ENCODE measurements at places on chromosomes 1 and 21.

DNA sequence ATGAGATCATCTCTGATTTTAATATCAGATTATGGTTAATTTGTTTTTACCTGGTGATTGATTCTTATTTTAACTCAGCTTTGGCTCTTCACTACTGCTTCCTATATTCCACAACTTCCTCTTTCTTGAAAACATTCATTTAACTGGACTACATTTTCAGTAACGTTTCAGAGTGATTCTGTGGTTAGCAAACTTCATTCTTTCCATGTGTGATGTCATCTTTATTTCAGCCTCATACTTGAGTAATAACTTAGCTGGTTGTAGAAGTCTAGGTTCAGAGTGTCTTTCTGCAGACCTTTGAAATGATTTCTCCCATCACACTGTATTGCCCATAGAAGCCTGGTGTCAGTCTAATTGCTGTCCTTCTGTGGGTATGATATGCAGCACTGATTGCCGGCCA, 36.0 kb upstream of the SLC35F3 start:
- DNase-seq = peak; percentile 4

DNA sequence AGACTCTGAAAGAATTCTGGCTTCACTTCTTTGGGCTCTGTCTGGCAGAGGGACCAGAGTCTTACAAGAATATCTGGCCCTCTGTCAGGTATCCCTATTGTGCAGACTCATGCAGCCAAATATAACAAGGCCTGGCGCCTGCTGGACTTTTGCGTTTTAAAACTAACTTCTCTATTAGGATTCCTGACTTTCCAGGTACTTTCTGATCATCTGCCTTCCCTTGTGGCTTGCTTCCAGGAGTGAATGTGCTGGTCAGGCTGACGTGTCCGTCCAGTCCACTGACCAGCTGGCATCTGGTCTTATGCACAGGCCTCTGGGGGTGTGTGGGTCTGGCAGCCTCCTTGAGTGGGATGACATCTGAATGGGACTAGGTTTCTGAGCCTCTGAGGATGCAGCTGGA, 8.6 kb upstream of the RAB29 start:
- no peak for DNase-seq

GRCh38 chr1:91900562-91900961, 14.6 kb upstream of the TGFBR3 start:
- DNase-seq = no peak

DNA sequence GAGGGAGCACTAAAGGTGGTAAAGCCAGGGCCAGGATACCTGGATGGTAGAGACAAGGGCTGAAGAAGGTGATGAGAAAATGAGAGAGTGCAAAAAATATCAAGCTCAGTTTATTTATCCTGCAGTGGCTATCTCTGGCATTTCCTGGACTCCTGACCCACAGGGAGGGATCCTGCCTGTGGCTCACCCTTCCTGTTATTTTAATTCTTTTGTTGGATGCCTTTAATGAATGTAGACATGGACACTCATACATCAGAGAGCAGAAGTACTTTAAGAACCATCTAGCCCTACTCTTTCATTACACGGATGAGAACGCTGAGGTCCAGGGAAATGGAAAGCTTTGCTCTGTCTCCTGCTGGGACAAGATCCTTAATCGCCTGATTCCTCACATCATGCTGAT, 20.6 kb downstream of the JUN start:
- no peak for DNase-seq

DNA sequence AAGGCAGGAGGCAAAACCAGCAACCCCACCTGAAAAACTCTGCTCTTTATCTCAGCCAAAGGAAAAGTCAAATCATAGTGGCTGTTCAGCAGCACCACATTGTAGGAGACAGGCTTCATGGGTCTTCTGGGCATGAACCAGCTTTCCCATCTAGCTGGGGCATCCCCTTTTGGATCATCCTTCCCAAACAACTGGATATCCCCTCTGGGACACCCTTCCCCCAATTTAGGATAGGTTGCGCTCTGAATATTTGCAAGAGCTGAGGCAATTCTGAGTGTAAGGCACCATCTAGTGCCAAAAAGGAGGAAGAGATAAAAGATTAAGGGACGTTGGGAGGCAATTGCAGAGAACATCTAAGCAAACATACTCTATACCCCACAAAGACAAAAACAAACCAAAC, 295.8 kb downstream of the MATN1 start:
- no peak for DNase-seq

DNA sequence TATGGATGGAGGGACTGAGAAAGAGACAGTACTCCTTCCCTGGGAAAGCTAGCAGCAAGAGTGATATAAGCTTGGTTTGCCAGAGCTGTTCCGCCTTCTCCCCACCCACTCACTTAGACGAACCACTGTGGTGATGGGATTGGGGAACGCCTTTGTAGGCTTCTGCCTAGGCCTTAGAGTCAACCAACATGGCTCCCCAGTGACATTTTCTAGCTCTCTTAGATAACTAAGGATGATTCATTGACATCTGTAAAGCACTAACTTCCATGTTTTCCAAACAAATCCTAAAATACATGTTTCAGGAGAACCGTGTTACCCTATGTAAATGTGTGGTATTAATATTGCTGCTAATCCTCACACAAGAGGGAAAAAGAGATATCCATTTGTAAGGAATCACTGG, 21.6 kb upstream of the SSX2IP start:
- no peak for DNase-seq

- peak; percentile 16 for DNase-seq
Measured at GRCh38 chr21:21101911-21102310, 103.7 kb downstream of the NCAM2 start.

DNA sequence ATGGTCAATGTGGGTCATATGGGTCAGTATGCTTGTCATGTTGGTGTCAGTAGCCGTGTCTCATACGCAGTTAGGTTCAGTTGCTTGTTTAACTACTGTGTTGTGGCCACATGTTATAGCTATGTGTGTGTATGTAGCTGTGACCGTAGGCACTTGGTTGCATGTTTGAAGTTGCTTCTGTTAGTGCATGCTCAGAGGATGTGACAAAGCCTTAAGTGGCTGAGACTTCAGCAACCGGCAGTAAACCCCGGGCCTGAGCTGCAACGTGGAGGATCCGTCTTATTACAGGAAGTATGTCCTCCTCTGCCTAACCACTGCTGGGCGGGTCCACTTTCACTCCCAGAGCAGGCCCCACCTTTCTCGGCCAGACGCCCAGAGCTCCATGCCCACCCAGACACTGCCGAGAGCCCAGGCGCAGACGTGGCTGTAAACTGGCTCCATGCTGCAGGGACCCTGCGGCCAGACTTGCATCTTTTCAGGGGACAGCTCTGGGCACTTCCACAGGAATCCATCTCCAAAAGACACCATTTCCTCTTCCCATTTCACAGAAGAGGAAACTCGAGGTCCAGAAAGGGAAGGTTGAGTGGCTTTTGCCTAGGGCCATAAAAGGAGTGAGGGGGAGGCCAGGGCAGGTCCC, 2.2 kb downstream of the TCEA3 start:
- DNase-seq = peak; percentile 66

DNA sequence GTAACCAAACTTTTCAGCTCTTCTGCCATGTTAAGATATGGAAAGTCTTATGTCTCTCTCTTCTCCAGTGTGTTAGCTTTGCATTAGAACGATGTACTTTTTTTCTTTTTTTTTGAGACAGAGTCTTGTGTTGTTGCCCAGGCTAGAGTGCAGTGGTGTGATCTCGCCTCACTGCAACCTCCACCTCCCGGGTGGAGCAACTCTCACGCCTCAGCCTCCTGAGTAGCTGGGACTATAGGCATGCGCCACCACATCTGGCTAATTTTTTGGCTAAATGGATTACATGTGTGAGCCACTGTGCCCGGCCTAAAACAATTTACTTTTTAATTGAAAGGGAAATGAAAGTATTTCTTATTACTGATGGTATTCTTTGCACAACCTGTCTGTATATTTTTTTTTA, 35.8 kb downstream of the SPEN start:
- DNase-seq = no peak

GRCh38 chr1:13628218-13628617, 44.6 kb downstream of the PDPN start:
- no peak for DNase-seq

DNA sequence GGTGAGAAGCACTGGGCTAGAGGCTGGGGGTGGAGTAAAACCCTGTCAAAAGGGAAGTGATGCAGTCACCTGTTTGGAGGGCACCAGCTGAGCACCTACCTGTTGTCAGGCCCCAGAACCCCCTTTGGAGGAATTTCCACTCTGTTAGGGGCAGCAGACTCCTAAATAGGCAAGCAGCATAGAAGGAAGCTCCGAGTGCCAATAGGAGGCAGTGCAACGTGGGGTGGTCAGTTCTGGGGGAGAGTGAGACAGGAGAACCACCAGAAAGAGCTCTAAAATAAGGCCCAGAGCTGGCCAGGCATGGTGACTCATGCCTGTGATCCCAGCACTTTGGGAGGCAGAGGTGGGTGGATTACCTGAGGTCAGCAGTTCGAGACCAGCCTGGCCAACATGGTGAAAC, 203.7 kb upstream of the ZC3H12A start:
- DNase-seq = no peak

GRCh38 chr1:115090540-115090939, 1.2 kb upstream of the TSPAN2 start:
- DNase-seq = no peak

DNA sequence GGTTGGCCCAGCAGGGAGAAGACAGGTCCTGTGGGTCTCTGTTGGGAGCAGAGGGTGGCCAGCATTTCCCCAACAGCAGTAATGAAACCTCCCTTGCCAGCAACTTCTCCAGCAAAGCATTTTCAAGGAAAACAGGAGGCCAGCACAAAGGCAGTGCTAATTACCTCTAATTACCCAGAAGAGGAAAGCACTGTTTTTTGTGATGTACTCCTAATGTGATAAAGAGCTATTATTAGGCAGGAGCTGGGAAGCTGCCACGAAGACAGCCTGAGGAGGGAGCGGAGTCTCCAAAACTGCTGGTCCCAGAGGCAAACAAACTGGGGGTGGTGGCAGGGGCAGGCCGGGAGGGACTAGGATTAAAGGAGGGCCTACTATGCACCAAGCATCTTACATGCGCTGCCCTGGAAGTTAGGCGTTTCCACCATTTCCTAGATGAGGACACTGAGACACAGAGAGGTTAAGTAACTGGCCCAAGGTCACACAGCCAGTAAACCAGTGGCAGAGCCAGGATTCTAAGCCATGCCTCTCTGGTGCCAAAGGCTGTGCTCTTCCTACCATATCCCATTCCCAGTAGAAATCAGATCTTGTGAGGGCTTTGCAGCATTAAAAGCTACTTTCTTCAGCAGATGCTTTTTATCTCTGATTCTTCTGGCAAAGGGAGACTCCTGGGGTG, 24.5 kb downstream of the HTR6 start:
- DNase-seq = no peak

DNA sequence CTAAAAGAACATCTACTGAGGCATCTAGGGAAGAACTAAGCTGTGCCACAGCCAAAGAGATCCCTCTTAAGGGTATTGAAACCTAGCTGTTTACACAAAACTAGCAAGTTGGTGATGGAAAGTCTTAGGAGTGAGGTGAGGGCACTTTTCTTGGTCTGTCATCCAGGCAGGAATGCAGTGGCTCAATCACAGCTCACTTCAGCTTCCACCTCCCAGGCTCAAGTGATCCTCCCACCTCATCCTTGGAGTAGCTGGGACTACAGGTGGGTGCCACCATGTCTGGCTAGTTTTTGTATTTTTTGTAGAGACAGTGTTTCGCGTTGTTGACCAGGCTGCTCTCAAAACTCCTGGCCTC, 2.4 kb downstream of the PLEKHO1 start:
- DNase-seq = no peak

GRCh38 chr1:23745515-23745914, 2.2 kb downstream of the ELOA start:
- DNase-seq = peak; percentile 38

GRCh38 chr1:31418626-31419323, 5.8 kb downstream of the SERINC2 start:
- no peak for DNase-seq

DNA sequence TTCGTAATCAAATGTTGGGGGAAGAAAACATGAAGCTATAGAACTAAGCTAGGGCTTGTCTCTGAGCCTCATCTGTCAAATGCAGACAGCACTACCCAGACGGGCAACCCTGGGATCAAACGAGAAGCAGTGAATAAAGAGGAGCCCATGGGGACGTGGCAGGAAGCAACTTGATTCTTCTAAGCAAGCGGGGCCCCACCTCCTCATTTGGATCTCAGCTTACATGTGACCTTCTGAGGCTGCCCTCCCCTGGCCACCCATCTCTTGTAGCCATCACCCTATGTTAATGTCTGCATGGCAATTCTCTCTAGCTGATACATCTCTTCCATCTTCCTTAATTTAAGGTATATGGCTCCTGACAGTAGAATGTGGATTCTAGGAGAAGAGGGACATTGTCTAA, 171.3 kb downstream of the IGSF21 start:
- DNase-seq = no peak

DNA sequence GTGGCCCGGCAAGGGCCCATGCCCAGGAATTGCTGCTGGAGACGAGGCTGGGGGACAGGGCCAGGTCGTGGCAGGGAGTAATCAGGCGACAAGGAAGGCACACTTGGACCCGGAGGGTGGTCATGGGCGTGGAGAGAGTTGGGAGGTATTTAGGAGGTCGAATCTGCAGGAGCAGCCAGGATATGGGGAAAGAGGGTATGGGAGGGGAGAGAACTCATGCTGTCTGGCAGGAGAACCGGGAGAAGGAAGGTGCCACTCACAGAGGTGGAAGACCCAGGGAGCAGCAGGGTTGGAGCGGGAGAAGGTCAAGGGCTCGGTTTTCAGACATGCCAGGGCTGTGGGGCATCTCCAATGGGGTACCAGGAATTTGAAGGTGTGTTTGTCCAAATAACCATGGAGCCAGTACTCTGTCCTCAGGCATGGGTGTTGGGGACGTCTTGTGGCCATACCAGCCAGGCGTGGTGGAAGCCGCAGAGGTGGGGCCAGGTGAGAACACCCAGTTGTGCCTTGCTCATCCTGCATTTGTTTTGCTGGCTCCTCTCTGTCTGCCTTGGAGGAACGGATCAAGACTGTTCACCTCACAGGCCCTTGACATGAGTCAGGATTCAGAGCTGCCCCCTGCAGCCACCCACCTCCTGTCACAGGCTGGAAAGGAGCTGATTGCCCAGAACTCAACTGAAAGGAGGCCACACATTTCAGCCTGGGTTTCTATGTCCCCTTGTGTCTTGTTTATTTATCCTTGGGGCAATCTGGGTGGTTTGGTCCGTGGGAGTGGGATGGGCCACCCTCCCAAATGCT, 111.6 kb downstream of the SPSB1 start:
- no peak for DNase-seq
